Right kidney (tissue), 9 donors: ENCODE measurements at places on chromosomes 5 and 9.
A peak's percentile ranks its signal among the peaks of the same experiment; 100 is the strongest.

DNA sequence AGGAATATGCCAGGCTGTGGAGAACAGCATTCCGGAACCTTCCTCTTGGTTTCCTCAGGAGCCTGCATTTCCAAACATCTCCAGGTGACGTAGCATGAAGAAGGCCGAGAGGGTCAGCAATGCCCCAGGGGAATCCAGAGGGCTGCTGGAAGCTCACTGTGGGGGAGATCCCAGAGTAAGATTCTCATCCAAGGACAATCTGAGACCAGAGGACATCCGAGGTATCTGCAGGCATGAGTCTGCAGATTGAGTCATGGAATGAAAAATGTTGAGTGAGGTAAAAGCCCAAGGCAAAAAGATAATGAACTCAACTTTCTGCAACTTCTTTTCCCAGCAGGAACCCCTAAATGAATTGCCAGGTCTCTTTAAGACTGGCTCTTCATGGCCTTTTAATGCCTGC is 73.5 kb downstream of the KIF4B start:
- no peak for DNase-seq

GRCh38 chr9:96202971-96203780 is 98.8 kb downstream of the HSD17B3 start:
- DNase-seq, result no peak

DNA sequence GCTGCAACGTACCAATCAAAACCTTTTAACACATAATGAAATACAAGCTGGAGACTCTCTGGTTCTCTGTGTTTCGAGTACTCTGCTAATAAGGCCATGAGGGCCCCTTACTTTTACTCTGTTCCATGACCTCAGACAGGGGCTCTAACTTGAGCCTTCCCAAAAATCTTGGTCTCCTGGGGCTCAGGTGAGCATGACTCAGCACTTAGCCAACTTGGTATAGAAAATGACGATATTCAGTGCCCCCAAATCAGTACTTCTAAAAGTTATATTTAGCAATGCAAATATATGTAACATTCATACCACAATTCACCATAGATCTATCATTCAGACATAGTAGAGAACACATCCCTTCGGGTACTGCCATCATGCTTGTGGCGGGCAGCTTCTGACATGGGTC is 278.9 kb downstream of the EFNA5 start:
- DNase-seq, result no peak

- DNase-seq, result no peak
Observed at GRCh38 chr9:20152151-20152725, 363.4 kb upstream of the SLC24A2 start.

DNA sequence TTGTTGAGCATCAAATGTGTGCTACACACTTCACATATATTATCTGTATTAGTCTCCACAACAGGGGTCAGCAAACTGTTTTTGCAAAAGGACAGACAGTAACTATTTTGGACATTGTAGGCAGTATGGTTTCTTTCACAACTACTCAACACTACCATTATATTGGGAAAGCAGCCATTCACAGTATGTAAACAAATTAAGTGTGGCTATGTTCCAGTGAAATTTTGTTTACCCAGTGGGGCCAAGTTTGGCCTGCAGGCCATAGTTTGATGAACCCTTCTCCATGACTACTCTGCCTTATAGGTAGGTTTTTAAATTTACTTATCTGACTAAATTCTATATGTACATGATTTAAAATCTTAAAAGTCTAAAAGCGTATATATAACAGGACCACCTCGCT is 13.0 kb upstream of the FAM151B start:
- DNase-seq, result no peak

- no peak for DNase-seq
Observed at GRCh38 chr5:98368141-98368540, 405.3 kb upstream of the RGMB start.

GRCh38 chr5:101045689-101046088 is 142.6 kb upstream of the ST8SIA4 start:
- DNase-seq, result no peak

DNA sequence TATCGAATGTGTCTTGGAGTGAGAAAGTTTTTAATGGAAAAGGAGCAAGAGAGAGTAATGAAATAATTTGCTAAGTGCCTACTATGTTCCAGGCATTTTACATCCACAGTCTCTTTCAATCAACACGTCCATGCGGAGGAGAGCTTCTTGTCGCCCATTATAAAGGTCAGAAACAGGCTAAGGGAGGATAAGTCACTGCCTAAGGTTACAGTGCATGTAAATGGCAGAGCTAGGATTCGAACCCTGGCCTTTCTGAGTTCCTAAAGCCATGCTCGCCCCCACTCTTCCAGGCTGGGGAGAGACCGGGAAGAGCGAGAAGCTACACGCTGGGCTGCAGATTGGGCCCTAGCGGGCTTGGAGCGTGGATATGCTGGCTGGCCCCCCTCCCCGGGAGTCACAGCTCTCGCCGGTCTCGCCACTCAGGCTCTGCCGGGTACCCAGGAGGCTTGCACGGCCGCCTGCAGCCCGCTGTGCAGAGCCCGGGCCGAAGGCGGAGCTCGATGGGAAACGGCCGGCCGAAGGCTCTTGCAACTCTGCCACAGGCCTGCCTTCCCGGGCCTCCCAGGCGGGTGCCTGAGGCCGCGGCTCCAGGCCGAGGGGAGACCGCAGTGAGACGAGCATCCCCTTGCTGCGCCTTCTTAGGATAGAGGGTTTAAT is 775 bp upstream of the LHX2 start:
- DNase-seq, result peak; percentile 68

DNA sequence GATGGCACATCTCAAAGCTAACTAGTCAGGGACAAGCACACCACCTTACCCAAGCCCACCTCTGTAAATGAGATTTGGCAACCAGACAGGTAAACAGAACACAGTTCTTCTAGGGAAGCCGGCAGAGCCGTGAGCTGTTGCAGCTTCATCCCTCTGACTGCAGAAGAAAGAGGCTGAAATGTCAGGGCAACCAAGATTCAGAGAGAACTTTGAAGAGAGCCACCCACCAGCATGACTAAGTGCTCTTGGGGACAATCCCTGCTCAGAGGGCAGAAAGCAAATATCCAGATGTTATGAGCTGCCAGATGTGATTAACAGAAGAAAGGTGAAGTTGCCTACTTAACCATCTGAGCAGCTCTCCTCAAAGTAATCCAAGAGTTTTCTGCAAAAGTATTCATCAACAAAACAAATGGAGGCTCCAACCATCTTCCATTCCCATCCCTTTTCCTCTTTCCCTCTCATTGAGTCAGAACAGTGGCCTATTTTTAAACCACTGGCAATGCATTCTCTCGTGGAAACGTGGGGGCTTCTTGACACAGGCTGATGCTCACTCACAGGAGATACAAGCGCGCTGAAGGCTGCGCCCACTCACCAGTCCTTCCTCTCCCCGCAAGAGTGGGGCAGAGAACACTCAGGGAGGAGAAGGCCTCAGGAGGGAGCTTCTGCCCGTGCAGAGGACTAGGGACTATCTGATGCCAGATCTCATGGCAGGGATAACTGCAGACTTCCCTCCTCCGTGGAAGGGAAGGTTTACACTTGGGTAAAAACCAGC is 57.1 kb downstream of the SLIT3 start:
- DNase-seq, result no peak

DNA sequence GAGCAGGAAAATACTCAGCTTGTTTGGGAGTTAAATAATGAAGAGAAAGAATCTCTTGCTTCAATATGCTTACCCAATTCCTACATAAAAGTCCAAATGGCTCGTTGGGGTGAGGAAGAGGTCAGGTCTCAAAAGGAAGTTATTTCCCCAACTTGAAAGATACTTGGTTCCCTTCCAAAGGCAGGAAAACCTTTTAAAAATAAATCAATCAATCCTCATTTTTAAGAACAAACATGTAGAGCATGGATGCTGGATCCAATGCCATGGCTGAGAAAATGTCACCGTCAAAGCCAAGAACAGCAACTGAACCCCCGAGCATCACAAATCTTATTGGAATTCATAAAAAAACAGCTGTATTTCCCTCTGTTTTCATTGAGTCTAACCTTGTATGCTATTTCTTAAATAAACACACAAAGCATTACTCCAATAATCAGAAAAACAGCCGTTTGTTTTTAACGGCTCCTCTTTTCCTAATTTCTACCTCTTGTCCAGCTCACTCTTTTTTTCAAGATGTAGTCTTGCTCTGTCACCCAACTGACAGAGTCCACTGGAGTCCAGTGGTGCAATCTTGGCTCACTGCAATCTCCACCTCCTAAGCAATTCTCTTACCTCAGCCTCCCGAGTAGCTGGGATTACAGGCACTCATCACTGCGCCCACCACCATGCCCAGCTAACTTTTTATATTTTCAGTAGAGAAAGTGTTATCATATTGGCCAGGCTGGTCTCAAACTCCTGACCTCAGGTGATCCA is 140.7 kb downstream of the GNA14 start:
- DNase-seq, result no peak

DNA sequence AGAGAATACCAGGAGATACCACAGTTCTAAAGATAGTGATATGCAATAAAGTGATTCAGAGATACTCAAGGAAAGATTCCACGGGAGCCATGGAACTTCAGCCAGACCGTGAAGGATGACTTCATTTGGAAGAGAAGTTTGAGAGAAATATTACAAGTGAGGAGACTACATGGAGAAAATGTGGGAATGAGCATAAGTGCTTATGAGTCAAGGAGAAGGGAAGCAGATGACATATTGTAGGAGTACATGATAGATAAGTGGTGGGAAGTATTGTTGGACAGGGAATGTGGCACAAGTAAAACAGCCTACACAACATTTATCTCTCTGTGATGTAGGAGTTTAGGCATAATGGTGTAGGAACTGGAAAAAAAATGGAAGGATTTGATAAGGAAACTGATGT is 122.1 kb upstream of the FBXL17 start:
- DNase-seq, result no peak

GRCh38 chr5:50853151-50853550 is 186.7 kb downstream of the PARP8 start:
- DNase-seq, result no peak

- DNase-seq, result no peak
Observed at GRCh38 chr5:83687124-83687619, 33.5 kb downstream of the HAPLN1 start.

- DNase-seq, result no peak
Observed at GRCh38 chr9:90464978-90465377, 177.6 kb downstream of the DIRAS2 start.

- DNase-seq, result no peak
Observed at GRCh38 chr5:15927710-15928380, 251.7 kb downstream of the MARCHF11 start.

DNA sequence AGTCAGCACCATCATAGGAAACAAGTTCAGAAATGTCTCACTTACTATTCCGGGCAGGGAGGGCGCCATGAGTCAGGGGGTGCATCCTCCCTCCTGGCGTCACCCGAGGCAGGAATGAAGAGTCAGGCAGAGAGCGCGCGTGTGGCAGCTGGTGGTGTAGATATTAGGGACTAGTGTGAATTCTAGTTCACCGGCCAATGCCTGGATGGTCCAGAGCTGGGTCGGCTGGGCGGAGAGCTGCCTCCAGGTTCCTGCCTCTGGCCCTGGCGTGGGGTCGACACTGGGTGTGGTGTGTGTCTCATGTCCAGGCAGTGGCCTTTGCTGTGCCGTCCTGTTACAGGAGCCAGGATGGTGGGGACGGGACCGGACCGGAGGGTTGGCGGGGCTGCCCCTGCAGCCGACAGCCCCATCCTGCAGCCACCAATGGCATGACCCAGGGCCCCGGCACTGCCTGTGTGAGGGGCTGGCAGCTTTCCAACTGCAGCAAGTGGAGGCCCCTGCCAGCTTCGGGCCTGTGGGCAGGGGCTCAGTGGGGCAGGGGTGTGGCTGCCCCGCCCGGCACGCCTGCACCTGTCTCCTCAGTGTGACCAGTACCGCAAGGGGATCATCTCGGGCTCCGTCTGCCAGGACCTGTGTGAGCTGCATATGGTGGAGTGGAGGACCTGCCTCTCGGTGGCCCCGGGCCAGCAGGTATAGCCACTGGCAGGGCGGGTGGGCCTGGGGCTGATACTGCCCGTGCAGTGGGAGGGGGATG is 9.1 kb downstream of the DIPK1B start:
- DNase-seq, result no peak

- no peak for DNase-seq
Observed at GRCh38 chr9:38164659-38165221, 95.7 kb upstream of the SHB start.

DNA sequence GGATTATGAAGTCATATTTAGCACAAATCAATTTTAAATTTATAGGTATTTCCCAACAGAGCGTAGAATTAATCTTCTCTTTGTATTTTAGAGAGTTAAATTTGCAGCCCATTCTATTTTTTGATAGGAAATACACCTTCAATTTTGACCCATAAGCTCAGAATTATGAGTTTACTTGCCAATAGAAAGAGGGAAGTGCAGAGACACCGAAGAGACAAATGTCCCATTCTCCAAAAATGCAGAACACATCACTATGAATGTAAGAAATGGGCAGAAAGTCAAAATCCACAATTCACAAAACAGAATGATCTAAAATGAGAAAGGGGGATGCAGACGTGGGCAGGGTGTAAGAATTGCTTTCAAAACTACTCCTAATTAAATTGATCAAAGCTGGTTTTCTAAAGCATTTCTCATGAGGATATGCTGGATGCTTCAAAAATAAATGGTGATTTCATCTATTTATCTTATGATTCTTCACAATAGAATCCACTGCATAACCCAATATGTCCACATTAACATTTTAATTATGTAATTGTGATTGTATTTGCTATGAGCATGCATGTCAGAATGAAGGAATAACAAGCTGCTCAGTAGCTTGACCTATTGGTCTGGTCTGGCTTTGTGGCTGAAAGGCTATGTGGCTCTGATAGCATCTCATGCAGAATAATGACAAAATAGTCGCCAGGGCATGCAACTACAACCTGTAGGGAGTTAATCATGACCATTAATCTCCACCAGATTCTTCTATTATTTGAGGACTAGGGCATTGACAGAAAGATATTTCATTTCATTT is 550.1 kb upstream of the CDH18 start:
- DNase-seq, result no peak

- DNase-seq, result no peak
Observed at GRCh38 chr5:1703352-1704050, 96.1 kb downstream of the MRPL36 start.

- DNase-seq, result peak; percentile 34
Observed at GRCh38 chr9:98808411-98808815, 943 bp downstream of the GALNT12 start.

- DNase-seq, result no peak
Observed at GRCh38 chr5:167699432-167699831, 592.0 kb upstream of the WWC1 start.

DNA sequence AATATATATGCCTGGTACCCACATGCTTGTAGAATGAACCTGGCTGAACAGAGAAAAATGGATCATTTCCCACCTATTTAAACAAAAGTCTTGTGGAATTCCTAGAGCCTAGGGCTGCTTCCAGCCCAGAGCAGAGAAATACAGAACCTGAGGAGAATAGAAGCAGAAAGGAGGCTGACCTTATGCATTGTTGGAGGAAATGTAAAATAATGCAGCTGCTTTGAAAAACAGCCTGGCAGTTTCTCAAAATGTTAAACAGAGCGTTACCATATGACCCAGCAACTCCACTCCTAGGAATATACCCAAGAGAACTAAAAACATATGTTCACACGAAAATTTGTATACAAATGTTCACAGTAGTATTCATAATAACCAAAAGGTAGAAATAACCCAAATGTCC is 15.1 kb downstream of the MAPKAP1 start:
- no peak for DNase-seq

- DNase-seq, result no peak
Observed at GRCh38 chr9:113499876-113500497, 36.5 kb downstream of the RGS3 start.
